ENCODE measurements at places on chromosomes 1 and 21. TPM values are rescaled to one million over a fixed set of nuclear protein-coding genes. Genes with fewer than 3 reads are reported as not detected.
A peak's percentile ranks its signal among the peaks of the same experiment; 100 is the strongest.

Gene UMODL1
- not detected for total RNA-seq

- DNase-seq = no peak
Observed at GRCh38 chr1:43806183-43806582, 98.8 kb downstream of the ST3GAL3 start.

Gene IVL
- not detected for total RNA-seq

GRCh38 chr1:210687582-210688279, 359.0 kb downstream of the HHAT start:
- DNase-seq = peak; percentile 97

Gene RIIAD1
- not detected for total RNA-seq

Gene UBXN10
- under 0.01 TPM for total RNA-seq

Gene CIART
- 16.3 TPM for total RNA-seq

DNA sequence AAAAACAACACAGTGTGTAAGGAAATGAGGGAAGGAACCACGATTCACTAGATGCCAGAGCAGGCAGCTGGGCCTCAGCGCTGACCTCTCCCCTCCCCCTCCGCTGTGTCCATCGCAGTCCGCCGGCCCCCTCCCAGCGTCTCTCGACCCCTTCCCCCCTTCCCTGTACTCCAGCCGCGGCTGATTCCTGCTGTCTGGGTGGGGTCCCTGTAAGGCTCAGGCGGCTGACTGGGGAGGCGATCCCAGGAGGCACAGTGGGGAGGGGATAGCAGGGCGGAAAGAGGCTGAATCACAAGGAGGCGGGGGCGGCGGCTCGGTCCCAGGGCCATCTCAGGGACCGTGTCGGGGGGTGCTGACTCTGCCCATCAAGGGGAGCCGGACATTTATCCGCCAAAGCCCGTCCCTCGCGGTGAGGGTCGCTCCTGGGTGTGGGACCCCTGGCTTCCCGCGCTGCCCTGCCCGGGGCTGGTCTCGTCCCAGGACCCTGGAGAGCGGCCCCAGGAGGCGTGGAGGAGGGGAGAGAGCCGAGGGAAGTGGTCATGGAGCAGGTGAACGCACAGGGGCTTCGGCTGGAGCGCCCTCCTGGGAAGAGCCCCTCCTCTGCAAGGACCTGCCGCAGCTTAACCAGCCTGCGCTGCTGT, 241.9 kb downstream of the PTPRU start:
- DNase-seq = no peak

Gene KAZN
- total RNA-seq = 9.0 TPM

All from osteoblast (primary cell).